ENCODE measurements at places on chromosomes 6 and 20. TPM values are rescaled to one million over a fixed set of nuclear protein-coding genes. Genes with fewer than 3 reads are reported as not detected.
A peak's percentile ranks its signal among the peaks of the same experiment; 100 is the strongest.

DNA sequence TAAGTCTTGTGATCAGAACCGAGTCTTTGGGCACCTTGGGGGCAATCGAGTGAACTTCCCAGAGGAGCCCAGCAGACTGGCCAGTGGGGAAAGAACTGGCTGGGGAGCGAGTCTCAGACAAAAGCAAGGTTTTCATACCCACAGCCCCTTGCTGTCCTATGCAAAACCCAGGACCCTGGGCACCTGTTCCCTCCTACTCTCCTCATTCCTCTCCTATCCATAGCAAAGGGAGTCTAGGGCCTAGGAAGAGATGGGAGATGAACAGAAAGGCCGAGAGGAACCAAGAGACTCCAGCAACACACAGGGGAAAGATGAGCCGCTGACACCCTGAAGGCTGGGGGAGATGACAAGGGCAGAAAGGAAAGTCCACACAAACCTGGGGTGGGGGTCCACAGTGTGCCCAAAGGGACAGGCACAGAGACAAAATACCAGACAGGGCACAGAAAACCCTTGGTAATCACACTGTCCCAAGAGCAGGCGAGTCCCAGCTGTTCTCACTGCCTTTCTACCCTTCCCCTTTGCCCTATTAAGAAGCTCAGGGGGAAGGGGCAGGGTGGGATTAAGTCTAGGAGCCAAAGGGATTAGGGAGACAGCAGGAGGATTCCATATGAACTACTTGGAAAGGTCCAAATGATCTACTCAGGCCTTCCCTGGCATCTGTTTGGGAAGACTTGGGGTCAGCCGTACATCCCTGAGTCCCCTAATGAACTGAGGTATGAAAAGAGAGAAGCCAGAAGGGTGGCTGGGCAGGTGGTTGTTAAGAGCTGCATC is 6.5 kb downstream of the PPP1R18 start:
- H3K27me3 ChIP-seq = peaks cover 4% of the 10 kb centered on the region
- H3K36me3 ChIP-seq = peaks cover 70% of the 10 kb centered on the region
- DNase-seq = no peak
- peak overlapping the region; percentile 65 for H3K27ac ChIP-seq
- H3K4me1 ChIP-seq = peaks cover 58% of the 10 kb centered on the region

DNA sequence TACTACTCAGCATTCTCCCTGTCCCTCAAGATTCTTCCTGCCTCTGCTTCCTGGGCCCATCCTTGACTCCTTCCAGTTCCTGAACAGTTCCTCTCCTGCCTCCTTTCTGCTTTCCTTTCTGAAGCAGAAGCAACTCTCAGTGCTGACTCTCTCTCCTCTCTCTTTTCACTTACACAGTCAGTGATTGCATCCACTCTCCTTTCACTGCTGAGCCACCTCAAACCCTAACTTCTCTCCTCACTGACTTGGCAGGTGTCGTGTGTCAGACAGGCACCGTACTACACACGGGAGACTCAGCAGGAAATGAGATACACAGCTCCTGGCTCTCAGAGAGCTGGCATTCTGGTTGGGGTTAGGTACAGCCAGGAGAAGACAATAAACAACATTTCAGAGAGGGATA is 5.6 kb downstream of the ABHD16A start:
- no peak overlapping the region for H3K4me3 ChIP-seq
- peak overlapping the region; percentile 40 for H3K27ac ChIP-seq
- H3K36me3 ChIP-seq = no peaks in the 10 kb centered on the region
- H3K27me3 ChIP-seq = no peaks in the 10 kb centered on the region

DNA sequence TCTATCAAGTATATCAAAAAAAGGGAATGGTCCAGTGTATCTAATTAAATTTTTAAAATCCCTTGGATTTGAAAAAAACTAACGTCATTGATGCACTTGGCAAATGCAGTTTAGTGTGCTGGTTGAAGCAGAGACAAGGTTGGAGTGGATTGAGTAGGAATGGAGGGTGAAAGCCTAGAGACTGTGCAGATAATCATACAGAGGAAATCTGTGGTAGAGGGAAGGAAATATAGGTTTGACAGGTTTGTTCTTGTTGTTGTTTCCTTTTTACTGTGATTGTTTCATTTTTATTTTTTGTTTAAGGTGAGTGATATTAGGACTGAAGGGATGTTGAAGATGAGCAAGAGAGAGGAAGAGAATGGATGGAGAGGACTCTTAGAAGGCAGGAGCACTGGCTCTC is 29.0 kb upstream of the L3MBTL3 start:
- no peak overlapping the region for H3K27ac ChIP-seq
- H3K4me1 ChIP-seq = no peaks in the 10 kb centered on the region
- H3K4me3 ChIP-seq = no peak overlapping the region
- no peaks in the 10 kb centered on the region for H3K36me3 ChIP-seq
- H3K27me3 ChIP-seq = peaks cover 13% of the 10 kb centered on the region

Gene TULP1
- 0.09 TPM for total RNA-seq

Gene KIF25
- total RNA-seq = not detected

All from HFFc6 (cell line).